CD8-positive, alpha-beta memory T cell (primary cell): ENCODE measurements at places on chromosomes 7 and 10. TPM values are rescaled to one million over a fixed set of nuclear protein-coding genes. Genes with fewer than 3 reads are reported as not detected.

Gene OR2A5
- total RNA-seq, result not detected

Gene PIK3AP1
- 6.7 TPM for total RNA-seq

Gene DEPP1
- total RNA-seq, result 0.11 TPM

Gene OR2A1
- total RNA-seq, result not detected

Gene PCDH15
- not detected for total RNA-seq

Gene KNDC1
- not detected for total RNA-seq

Gene PYROXD2
- 3.6 TPM for total RNA-seq

Gene A1CF
- not detected for total RNA-seq

- no peak overlapping the region for H3K4me3 ChIP-seq
- H3K4me1 ChIP-seq, result peaks cover 11% of the 10 kb centered on the region
- peak overlapping the region; percentile 64 for H3K27ac ChIP-seq
These were observed 19.3 kb downstream of the MYO1G start for GRCh38 chr7:44959433-44959951.

- no peaks in the 10 kb centered on the region for H3K27me3 ChIP-seq
- DNase-seq, result no peak
- H3K27ac ChIP-seq, result no peak overlapping the region
These were observed 8.6 kb upstream of the CACUL1 start for GRCh38 chr10:118763202-118763988.

GRCh38 chr10:23613900-23614299 is 175.0 kb downstream of the OTUD1 start:
- H3K36me3 ChIP-seq, result no peaks in the 10 kb centered on the region
- H3K4me3 ChIP-seq, result no peak overlapping the region
- no peaks in the 10 kb centered on the region for H3K27me3 ChIP-seq
- no peak overlapping the region for H3K27ac ChIP-seq
- no peaks in the 10 kb centered on the region for H3K4me1 ChIP-seq

DNA sequence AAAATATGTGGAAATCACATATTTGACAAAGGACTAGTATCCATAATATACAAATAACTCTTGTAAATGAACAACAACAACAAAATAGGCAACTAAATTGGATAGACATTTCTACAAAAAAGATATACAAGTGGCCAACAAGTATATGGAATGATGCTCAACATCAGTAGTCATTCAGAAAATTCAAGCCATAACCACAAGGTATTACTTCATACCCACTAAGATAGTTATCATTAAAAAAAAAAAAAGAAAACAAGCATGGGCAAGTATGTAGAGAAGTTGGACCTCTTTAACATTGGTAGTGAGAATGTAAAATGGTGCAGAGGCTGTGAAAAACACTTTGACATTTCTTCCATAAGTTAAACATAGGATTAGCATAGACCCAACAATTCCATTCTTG is 80.8 kb downstream of the CYP26A1 start:
- H3K27me3 ChIP-seq, result no peaks in the 10 kb centered on the region
- no peak overlapping the region for H3K4me3 ChIP-seq
- H3K27ac ChIP-seq, result no peak overlapping the region

DNA sequence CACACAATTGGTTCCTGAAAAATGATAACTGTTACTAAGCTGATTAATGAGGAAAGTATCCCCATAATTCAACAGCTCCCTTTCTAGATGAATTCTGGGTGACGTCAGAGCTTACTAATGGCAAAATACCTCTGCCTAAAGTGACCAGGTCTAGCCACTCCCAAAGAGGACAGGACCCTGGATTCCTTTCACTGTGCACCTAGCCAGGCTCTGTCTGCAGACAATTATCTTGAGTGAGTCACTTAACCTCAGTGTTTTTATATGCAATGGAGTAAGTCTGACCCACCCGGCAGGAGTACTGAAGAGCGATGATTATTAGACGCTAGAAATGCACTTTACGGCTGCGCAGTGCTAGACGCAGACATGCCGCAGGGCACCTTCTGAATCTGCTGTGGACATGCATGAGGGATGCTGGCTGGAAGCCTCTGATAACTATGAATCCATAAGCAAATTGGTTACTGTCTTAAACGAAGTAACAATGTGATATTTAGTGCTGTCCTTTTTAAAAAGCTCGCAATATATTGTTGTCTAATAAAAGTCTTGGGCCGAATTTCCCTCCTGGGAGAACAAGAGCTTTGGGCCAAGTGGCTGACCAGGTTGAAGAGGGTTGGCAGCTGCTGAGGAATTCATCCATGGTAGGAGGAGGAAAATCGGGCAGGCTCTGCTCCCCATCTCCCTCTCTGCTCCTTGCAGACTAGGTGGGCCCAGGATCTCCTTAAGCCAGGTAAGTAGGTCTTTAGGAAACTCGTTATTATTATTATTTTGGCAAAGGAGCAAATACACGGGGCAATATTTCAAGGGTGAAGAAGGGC is 4.6 kb upstream of the INPP5A start:
- H3K4me3 ChIP-seq, result no peak overlapping the region
- H3K27ac ChIP-seq, result no peak overlapping the region
- no peaks in the 10 kb centered on the region for H3K36me3 ChIP-seq
- no peaks in the 10 kb centered on the region for H3K27me3 ChIP-seq

DNA sequence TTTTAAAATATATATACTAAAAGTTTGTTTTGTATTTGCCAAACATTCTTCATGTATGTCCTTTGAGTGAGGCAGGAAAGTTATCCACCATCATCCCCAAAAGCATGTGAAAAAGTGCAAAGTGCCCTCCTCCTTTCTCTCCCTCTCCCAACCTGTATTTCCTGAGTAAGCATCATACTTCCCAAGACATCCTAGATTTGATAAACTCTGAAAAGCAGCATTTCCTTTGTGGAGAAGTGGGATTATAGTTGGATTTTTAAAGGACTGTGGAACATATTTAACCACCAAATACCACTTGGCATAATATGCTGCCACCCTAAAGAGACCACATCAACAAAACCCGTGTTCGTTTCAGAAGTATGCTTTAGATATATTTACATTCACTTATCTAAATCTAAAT is 36.9 kb downstream of the NET1 start:
- H3K36me3 ChIP-seq, result peaks cover 12% of the 10 kb centered on the region
- peaks cover 19% of the 10 kb centered on the region for H3K4me1 ChIP-seq
- H3K27me3 ChIP-seq, result no peaks in the 10 kb centered on the region
- H3K27ac ChIP-seq, result peak overlapping the region; percentile 22
- no peak overlapping the region for H3K4me3 ChIP-seq

DNA sequence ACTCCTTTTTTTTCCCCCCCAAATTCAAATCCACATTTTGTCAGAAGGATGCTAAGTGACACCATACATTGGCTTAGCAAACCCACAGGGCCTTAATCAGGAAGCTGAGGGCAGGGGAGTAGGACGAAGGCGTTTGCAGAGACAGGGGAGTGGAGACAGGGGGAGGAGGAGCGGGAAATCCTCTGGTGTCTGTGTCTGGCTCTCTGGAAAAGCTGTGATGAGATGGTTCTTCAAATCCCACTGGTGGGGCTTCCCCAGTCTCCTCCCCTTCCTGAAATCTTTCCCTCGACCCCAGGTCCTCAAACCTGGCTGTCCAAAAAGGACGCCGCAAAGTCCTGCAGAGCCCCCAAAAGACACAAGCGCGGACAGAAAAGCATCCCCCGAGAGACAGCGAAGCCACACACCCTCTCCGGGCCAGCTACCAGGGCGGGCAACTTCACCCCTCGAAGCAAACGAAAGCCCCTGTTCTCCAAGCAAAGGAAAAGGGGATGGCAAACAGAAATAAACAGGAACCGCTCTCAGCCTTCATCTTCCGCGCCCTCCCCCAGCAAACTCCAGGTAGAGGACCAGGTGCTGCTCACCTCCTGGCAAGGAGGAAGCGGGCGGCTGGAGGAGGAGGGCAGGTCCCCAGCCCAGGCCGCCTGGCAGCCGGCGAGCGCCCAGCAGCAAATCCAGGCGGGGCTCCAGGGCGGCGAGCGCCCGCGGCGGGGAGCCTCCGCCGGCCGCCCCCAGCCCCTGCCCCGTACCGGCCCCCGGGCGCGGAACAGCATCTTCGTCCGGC is 520 bp downstream of the ELAPOR2 start:
- no peaks in the 10 kb centered on the region for H3K36me3 ChIP-seq
- DNase-seq, result no peak
- H3K4me1 ChIP-seq, result peaks cover 7% of the 10 kb centered on the region
- peak overlapping the region; percentile 79 for H3K4me3 ChIP-seq
- no peak overlapping the region for H3K27ac ChIP-seq

GRCh38 chr10:79994556-79994955 is 45.7 kb upstream of the SFTPD start:
- no peak overlapping the region for H3K4me3 ChIP-seq
- no peak overlapping the region for H3K27ac ChIP-seq

GRCh38 chr7:51314726-51315125 is 1.9 kb downstream of the COBL start:
- no peak for DNase-seq
- no peak overlapping the region for H3K27ac ChIP-seq
- H3K27me3 ChIP-seq, result no peaks in the 10 kb centered on the region
- H3K4me3 ChIP-seq, result no peak overlapping the region

GRCh38 chr7:44132039-44132438 is 8.7 kb upstream of the POLD2 start:
- H3K36me3 ChIP-seq, result no peaks in the 10 kb centered on the region
- no peak overlapping the region for H3K27ac ChIP-seq
- no peak for DNase-seq
- no peak overlapping the region for H3K4me3 ChIP-seq

- no peak for DNase-seq
- H3K36me3 ChIP-seq, result no peaks in the 10 kb centered on the region
- no peaks in the 10 kb centered on the region for H3K4me1 ChIP-seq
- H3K27me3 ChIP-seq, result no peaks in the 10 kb centered on the region
- H3K27ac ChIP-seq, result no peak overlapping the region
These were observed 24.7 kb upstream of the PDLIM1 start for GRCh38 chr10:95315509-95315908.

DNA sequence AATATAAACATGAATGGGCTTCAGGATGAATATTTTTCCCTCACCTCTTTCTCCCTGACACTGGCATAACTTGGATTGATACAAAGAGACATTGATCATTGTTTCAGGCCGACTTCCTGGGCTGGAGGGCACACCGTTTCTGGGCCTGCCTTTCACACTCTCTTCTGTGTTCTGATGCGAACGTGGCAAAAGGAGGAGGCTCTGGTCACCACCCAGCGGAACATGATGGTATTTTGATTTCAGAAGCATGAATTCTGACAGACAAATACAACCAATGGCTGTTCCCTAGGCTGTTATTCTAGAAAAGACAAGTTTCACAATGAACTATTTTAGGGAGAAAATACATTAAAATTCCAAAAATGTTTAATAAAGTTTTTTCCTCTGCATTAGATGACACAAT is 534.5 kb upstream of the MKI67 start:
- no peaks in the 10 kb centered on the region for H3K4me1 ChIP-seq
- no peak overlapping the region for H3K27ac ChIP-seq
- H3K36me3 ChIP-seq, result no peaks in the 10 kb centered on the region

GRCh38 chr10:102553771-102554170 is 50.0 kb downstream of the SUFU start:
- peaks cover 3% of the 10 kb centered on the region for H3K36me3 ChIP-seq
- H3K4me1 ChIP-seq, result no peaks in the 10 kb centered on the region
- no peak overlapping the region for H3K4me3 ChIP-seq
- DNase-seq, result no peak

- no peak overlapping the region for H3K27ac ChIP-seq
- H3K27me3 ChIP-seq, result no peaks in the 10 kb centered on the region
- DNase-seq, result no peak
- H3K36me3 ChIP-seq, result no peaks in the 10 kb centered on the region
These were observed 97.2 kb upstream of the SEMA3A start for GRCh38 chr7:84291756-84292155.

DNA sequence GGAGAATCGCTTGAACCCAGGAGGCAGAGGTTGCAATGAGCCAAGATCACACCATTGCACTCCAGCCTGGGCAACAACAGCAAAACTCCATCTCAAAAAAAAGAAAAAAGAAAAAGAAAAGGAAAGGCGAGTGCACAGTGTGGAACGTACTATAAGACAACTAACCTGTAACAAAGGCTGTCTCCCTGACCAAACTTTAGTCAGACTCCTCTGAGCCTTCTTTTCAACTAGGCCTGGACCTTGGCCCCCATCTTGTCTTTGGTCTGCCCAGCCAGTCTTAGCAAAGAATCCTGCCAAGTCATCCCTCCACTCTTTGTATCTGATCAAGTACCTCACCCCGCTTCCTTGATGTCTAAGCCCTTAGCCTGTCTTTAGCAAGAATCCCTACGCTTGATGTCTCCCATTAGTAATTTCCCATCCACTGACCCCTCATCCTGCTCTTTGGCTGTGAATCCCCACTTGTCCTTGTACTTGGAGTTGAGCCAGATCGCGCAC is 68.9 kb upstream of the KDM7A start:
- H3K36me3 ChIP-seq, result no peaks in the 10 kb centered on the region
- no peaks in the 10 kb centered on the region for H3K27me3 ChIP-seq
- no peak overlapping the region for H3K27ac ChIP-seq

- peaks cover 8% of the 10 kb centered on the region for H3K4me1 ChIP-seq
- H3K36me3 ChIP-seq, result no peaks in the 10 kb centered on the region
- DNase-seq, result no peak
- H3K4me3 ChIP-seq, result no peak overlapping the region
These were observed 313 bp upstream of the MLXIPL start for GRCh38 chr7:73624669-73625001.

DNA sequence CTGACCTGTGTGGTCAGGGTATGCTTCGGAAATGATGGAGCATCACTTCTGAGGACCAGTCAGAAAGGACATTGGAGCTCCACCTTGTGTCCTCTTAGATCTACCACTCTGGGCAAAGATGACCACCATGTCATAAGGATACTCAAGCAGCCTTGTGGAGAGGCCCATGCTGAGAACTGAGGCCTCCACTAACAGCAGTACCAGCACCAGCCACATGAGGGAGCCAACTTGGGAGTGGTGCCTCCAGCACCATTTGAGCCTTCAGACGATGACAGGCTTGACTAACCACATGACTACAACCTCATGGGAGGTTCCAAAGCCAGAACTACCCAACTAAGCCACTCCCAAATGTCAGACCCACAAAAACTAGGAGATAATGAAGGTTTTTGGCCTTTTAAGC is 116.0 kb downstream of the NPTX2 start:
- no peak overlapping the region for H3K27ac ChIP-seq
- H3K4me1 ChIP-seq, result no peaks in the 10 kb centered on the region
- H3K36me3 ChIP-seq, result no peaks in the 10 kb centered on the region
- no peak for DNase-seq
- H3K4me3 ChIP-seq, result no peak overlapping the region

DNA sequence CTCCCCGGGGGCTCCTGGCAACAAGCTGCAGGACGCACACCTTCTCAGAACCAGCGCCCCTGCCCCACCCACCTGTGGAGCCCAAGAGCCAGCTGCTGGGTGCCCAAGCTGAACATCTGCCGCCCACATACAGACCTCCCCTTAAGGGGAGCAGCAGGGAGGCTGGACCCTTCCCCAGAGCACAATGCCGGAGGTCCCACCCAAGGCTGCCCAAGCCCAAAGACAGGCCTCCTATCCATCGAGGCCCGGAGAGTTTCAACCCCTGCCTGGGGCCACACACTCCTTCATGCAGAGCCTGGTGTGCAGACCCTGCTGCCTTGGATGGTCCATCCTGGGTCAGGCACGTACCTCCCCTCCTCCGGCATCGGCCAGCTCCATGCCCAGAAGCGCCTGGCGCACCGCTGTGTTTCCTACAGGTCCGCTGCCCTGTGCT is 48.7 kb downstream of the VIPR2 start:
- no peaks in the 10 kb centered on the region for H3K36me3 ChIP-seq
- no peak for DNase-seq
- H3K27me3 ChIP-seq, result no peaks in the 10 kb centered on the region
- no peak overlapping the region for H3K4me3 ChIP-seq

GRCh38 chr7:133931053-133931452 is 196.1 kb upstream of the LRGUK start:
- no peaks in the 10 kb centered on the region for H3K4me1 ChIP-seq
- H3K36me3 ChIP-seq, result no peaks in the 10 kb centered on the region
- no peaks in the 10 kb centered on the region for H3K27me3 ChIP-seq
- no peak for DNase-seq

GRCh38 chr10:125029584-125030242 is 87.8 kb downstream of the ZRANB1 start:
- H3K36me3 ChIP-seq, result no peaks in the 10 kb centered on the region
- no peaks in the 10 kb centered on the region for H3K4me1 ChIP-seq
- no peaks in the 10 kb centered on the region for H3K27me3 ChIP-seq
